ENCODE measurements at places on chromosomes 6 and 20.

GRCh38 chr6:134689641-134690040, 260.3 kb downstream of the ALDH8A1 start:
- no peak for DNase-seq

DNA sequence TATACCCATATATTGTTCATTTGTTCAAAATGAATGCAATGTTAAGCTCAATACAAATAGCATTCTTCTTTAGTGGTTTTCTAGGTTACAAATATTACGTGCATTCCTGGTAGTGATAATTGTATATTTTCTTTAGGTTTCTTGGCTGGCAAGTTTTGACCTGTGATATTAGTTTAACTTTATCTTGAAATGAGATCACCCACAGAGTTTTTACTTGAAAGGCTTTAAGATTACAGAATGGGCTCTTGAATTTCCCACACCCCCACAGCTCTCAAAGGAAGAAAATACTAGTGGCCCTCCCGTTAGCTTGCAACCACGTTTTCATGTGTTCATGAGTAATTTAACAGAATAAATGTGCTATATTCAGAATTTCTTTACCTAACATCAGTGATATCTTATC, 1315.5 kb upstream of the GJE1 start:
- no peak for DNase-seq

GRCh38 chr6:37221585-37222124, 35.9 kb upstream of the TBC1D22B start:
- DNase-seq = no peak

GRCh38 chr6:44041461-44042260, 85.6 kb downstream of the MRPL14 start:
- DNase-seq = no peak

DNA sequence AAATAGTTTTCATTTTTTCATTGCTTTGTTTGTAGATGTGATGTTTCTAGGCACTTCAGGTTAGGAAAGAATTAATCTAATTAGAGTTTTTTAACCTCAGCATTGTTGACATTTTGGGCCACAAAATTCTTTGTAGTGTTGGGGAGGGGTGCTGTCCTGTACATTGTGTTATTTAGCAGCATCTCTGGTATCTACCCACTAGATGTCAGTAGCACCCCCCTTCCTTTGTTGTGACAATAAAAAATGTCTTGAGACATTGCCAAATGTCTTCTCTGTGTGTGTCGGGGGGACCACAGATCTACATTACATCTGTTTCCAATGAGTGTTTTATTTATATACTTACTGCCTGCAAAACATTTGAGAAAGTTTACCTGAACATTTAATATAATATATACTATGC, 45.6 kb downstream of the EYA4 start:
- no peak for DNase-seq

DNA sequence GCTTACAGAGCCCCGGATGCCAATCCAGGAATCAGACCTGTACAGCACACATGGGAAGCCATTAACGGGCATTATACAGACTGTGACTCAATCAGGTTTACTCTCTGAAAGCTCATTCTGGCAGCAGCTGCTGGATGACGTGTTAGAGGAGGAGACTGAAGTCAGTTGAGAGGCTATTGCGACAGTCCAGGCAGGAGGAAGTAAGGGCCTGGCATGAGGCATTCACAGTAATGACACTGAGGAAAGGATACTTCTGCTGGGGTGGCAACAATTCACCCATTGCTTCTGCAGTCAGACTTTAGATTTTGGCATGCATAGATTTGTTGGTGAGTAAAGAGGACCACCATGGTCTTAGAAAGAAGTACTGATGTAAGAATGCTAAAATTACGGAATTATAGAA, 151.0 kb upstream of the HEY2 start:
- no peak for DNase-seq

DNA sequence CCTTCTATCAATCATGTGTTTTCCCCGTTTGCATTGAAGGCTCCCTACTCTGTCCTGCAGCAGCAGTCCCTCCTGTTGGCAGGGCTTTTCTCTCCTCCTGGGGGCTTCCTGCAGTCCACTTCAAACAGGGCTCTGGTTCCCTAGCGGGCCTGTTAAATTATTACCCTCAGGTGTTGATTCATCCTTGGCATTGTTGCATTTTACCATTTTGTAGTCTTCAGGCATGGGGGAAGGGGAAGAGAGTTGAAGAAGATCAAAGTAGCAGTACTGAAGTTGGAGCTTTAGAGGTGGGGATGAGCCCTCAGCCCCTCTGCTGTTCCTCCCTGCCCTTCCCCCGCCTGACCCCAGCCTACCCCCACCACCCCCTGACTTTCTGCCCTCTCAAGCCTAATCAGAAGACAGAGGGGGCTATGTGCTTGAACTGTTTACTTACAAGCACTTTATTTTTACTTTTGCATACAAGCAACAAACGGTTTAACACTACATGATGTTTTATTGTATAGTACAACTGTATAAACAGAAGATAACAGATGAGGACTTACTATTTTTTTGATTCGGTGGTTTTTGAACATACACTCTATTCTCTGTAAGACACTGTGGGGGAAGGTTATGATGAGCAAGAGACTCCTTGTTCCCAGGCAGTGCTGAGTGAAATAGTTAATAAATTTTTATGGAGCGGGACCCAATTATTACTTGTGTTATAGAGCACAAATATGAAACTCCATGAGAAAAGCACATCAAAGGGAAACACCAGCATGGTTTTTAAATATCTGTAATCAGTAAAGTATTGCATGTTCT, 169.7 kb downstream of the EYA4 start:
- no peak for DNase-seq

DNA sequence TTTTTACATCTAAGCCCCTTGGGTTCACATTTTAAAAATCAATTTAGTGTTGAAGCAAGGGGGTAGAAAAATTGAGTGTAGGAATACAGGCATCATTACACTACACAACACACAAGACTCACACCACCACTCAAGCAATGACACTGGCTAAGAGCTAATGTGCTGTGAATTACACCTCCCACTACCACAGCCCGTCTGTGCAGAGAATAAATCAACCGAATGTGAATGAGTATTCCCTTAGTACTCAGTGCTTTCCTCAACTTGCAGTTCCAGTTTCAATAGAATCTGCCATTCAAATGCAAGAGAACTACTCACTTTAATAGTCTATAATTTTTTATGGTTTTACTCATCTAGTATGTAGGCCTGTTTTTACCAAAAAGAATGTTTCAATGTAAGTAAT, 114.4 kb downstream of the PDSS2 start:
- no peak for DNase-seq

DNA sequence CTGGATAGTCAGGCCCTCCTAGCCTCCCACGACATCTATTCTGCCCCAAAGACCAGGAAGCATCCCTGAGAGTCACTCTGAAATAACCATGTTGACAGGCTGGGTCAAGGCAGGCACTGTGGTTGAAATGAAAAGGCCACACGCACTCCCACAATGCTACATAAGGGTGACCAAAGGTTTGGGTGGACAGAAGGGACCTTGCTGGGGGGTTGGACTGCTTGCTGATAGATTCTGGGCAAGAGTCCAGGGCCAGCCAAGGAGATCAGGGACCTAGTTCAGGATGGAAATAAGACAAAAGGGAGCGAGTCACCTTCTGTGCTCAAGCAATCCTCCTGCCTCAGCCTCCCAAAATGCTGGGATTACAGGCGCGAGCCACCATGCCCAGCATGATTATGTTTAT, 32.5 kb upstream of the DSN1 start:
- DNase-seq = no peak

DNA sequence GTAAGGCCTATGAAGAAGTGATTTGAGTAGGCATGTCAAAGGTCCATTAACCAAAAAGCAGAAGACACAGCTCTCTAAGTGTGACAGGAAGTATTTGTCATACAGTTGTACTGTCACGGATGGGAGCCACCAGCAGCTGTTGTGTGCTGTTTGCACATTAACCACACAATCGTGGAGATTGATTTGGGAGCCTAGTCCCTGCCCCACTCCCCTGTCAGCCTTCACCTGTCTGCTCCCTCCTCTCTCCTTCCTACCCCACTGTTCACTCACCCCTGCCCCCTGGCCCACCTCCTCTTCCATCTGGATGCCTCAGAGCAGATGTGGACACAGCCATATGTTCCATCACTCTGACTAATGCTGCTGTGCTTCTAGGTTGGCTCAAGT, 124.7 kb upstream of the SPACA1 start:
- no peak for DNase-seq

- DNase-seq = no peak
These were observed 56.4 kb upstream of the TNFAIP3 start for GRCh38 chr6:137810554-137811120.

DNA sequence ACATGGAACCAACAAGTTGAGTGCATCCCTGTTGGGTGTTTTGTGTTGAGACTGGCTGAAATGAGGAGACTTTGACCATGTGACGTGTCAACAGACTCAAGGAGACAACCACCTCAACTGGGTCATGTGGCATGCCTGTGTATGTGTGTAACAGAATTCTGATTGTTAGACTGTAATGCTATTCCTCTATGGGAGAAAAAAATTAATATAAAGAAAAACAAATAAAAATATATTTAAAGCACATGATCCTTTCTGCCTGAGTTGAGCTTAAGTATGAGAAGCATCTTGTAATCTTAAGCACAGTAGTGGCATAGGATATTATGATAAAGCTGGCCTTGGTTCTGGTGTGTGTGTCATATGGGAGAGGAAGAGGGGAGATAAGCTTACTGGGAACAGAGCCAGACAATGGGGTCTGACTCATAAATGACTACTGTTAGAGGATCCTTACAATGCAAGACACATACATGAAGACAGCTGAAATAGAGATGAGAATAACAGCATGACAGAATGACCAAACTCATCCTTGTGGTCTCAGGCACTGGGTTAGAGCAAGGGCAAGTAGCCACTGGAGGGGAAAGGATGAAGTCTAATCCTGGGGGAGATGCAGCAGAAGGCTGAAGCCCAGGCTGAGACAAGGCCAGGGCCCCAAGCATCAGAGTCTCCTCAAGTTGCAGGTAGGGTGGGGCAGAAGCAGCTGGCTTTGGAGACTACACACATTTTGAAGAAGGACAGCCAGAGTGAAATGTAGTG, 9.2 kb downstream of the TP53INP2 start:
- DNase-seq = no peak

GRCh38 chr6:47810885-47811284, 29.1 kb downstream of the OPN5 start:
- no peak for DNase-seq

DNA sequence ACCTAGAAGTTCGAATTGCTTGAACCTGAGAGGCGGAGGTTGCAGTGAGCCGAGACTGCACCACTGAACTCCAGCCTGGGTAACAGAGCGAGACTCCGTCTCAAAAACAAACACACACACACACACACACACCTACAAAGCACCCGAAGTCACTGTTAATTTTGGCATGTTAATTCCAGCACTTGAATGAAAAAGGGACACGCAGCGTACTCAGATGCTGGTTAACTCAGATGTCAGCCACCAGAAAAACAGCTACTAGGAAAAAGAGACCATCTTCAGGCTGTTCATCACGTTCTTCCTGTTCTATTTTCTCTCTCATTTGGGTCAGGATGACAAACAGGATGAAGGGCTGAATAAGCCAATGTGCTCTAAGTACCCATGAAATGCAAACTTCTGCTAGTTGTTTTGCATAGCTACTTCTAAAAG, 46.9 kb downstream of the BLOC1S5 start:
- DNase-seq = no peak

DNA sequence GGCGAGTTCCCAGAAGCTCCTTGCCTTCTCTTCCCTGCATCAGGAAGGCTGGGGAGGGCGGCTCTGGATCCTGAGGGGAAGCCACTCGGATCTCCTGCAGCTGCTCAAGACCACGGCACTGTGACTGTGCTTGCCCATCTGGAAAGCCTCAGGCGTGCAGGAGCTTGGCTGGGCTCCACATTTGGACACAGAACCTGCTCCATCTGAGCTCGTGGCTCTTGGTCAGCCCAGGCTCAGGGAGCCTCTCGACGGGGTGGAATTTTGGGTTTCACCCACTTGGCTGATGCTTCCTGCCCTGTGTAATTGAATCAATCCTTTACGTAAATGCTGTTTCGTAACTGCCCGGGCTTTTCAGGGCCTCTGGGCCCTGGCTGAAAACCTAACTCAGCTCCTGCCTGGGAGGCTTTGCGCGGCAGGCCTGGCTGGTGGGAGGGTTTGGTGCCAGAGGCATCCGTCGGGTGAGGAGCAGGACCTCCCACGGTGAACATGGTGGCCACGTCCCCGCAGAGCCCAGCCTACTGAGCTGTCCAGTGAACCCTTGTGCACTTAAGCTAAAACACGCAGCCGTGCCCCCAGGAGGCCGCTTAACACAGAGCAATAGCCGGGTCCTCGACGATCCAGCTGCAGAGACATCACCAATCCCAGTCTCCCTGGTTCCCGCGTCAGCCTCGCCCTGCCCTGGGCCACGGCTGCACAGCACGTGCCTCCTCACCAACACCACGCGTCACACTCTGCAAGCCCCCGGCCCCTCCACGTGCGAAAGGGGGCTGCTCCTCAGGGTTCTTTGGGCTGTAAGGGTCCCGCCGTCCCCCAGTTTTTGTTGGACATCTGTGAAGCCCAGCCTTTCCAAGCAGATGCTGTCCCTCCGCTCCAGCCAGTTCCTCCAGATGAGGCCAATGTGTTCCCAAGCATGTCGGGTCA, 241.0 kb downstream of the DLL1 start:
- DNase-seq = no peak

DNA sequence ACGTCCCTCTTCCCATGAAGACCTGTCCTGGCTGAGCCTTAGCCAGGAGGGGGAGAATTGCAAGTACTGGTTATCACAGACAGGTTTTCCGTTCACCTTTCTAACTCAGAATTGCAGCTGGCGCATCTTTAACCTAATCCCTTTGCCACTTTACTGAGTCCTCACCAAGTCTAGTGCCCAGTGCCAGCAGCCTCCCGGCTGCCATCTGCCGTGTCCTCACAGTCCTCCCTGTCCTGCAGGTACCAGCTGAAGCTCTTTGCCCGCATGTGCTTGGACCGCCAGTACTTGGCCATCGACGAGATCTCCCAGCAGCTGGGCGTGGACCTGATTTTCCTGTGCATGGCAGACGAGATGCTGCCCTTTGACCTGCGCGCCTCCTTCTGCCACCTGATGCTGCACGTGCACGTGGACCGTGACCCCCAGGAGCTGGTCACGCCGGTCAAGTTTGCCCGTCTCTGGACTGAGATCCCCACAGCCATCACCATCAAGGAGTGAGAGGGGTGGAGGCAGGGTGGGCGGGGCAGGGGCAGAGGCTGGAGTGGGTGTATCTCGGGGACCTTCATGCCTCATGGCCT, 41.3 kb downstream of the UQCC2 start:
- no peak for DNase-seq

DNA sequence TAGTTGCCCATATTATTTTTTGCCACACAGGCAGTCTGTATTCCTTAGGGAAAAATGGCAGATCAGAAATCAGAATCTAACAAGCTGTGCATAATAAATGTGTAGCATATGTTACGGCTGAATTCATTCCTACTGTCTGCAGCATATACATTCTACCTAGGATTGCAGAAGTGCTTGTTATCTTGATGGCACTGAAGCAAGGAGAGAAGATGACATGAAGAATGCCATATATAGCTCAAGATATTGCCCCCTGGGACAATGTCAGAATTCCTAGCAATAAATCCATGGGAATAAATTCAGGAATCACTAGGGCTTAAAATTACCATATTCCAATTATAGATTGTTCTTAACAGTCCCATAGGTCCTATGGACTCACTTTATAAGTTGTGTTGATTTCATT, 293.0 kb upstream of the CNR1 start:
- no peak for DNase-seq
